ENCODE measurements at places on chromosomes 2 and 18.

DNA sequence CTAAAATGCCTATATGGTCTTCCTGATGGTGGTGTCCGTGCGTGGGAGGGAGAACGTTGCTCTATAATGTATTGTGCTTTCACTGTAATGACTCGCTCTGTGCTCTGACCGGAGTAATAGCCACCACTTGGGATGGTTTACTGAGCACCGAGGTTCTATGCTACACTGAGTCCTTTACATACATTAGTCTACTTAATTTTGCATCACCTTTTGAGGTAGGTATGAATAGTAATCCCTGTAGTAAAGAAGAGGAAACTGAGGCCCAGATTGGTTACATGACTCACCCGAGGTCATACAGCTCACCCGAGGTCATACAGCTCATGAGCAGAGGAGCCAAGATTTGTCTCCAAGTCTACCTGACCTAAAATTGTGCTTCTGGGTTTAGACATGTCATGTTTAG is 79.5 kb downstream of the ARMC9 start:
- no peak for DNase-seq

- DNase-seq, result no peak
Measured at GRCh38 chr2:155364766-155365165, 666.3 kb downstream of the KCNJ3 start.

DNA sequence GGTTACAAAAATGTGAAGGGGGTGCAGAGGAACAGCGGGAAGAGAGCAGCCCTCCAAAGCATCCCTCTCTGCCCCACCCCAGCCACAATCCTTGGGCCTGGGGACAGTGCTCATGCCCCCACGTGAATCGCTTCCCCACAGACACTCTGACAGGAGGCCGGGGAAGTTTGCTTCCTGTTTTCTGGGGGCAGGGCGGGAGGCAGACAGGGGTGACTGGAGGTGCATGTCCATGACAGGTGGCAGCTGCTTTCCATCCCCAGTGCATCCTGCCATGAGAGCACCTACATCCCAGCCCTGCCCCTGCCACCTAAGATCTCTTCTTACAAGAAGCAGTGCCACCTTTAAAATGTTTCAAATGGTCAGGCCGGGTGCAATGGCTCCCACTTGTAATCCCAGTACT is 47.2 kb upstream of the UBE2F start:
- no peak for DNase-seq

GRCh38 chr18:51580580-51580979 is 383.1 kb upstream of the MEX3C start:
- DNase-seq, result no peak

DNA sequence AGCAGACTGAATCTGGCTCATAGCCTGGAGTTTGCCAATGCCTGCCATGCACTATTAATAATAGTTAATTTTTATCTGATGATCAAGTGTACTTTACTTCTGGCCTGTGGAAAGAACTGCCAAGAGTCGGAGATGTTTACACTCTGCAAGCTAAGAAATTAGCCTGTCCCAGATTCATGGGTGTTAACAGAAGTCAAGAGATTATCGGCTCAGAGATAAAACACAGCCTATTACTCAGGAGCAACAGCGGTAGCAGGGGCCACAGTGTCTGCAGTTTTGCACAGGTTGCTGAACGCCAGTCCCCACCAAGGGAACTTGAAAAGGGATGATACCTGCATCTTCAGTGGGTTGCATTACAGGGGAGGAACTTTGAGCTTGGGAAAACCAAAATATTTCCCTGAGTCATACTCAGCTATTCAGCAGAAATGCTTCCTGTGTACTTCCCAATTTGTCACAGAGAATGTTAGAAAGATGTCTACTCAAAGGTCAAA is 4.3 kb upstream of the ADI1 start:
- no peak for DNase-seq
